WERI-Rb-1 (cell line): ENCODE measurements at places on chromosomes 1 and 21.

DNA sequence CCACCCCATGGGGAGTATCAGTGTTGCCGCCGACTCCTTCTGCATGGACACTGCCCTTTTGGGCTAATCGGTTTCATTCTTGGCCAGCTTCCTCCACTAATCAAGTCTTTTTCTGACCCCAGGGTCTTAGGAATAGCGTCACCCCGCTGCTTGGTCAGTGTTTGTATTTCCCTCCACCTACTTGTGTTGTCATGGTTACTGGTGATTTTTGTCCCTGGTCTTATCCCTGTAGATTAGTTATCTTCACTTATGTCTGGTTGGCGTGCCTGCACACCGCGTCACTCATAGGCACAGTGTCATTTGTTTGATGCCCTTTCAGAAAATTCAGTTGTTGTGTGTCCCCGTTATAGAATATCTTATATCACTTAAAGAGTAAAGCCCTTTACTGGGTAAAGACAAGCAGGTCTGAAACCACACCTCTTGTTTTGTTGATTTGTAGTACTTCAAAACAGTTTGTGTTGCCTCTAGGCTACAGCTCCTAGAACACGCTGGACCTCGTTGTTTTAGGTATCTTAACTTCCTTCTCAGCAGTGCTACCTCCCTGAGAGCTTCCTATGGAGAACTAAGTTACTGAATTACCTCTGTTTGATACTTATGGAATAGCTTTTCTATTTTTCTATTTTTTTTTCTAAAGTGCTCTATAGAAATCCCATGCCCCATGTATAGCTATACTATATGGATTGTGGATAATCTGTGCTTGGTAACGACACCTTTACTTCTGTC, 868 bp downstream of the PPP1R12B start:
- DNase-seq, result no peak

DNA sequence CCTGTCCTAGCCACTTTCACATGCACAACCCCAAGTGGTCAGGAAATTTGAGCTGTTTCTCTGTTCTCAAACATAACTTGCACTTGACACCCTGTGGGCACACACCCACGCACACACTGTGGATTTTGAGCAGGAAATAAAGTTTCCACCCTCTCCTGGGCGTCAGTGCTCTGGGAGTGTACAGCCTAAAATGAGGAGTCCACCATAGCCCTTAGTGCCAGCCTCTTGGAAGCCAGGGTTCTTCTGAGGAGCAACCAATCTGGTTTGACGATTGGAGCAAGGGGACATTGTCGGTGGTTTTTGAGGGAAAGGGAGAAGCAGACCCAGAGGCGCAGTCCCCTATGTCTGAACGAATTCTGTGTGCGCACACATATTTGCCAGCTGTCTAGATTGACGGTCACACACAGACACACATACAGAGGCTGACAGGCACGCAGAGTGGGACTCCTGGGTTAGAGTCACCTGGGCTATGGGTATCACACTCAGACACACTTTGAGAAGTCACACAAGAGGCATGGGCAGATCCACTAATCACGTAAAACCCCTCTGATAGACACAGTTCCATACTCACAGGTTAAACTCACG, 2.7 kb downstream of the DMBX1 start:
- DNase-seq, result no peak

- no peak for DNase-seq
Measured at GRCh38 chr1:211153932-211154331, 20.0 kb upstream of the KCNH1 start.

GRCh38 chr1:153353226-153353947, 4.3 kb upstream of the S100A9 start:
- peak; percentile 87 for DNase-seq

- no peak for DNase-seq
Measured at GRCh38 chr1:4380564-4381168, 273.7 kb upstream of the AJAP1 start.

GRCh38 chr1:224381880-224382548, 25.3 kb downstream of the CNIH4 start:
- no peak for DNase-seq

GRCh38 chr1:167555971-167556714, 2.6 kb upstream of the CREG1 start:
- peak; percentile 54 for DNase-seq

GRCh38 chr1:226695335-226695900, 43.7 kb downstream of the ITPKB start:
- no peak for DNase-seq

GRCh38 chr1:101002551-101002950, 23.0 kb downstream of the DPH5 start:
- DNase-seq, result no peak

- no peak for DNase-seq
Measured at GRCh38 chr1:212712451-212713303, 13.0 kb upstream of the BATF3 start.

DNA sequence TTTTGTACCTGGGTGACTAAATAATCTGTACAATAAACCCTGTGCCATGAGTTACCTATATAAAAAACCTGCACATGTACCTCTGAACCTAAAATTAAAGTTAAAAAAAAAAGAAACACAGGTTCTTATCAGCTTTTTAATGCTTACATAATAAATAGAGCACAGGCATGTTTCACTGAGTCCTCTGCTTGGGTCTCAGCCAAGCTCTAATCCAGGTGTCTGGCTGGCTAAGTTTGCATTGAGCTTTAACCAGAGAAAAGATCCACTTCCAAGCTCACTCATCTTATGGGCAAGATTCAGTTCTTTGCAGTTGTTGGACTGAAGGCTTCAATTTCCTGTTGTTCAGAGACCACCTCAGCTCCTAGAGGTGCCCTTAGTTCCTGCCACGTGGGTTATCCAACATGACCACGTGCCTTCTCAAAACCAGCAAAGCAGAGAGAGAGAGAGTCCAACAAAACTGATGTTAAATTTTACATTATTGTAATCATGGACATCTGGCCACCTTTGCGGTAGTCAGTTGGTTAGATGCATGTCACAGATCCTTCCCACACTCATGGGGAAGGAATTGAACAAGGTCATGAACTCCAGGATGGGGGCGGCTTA, 68.2 kb upstream of the TMPRSS2 start:
- DNase-seq, result no peak

- no peak for DNase-seq
Measured at GRCh38 chr1:164755690-164756089, 196.7 kb downstream of the PBX1 start.

GRCh38 chr1:198880397-198880796, 241.6 kb downstream of the PTPRC start:
- no peak for DNase-seq

- no peak for DNase-seq
Measured at GRCh38 chr1:25185409-25186160, 46.7 kb downstream of the SYF2 start.

DNA sequence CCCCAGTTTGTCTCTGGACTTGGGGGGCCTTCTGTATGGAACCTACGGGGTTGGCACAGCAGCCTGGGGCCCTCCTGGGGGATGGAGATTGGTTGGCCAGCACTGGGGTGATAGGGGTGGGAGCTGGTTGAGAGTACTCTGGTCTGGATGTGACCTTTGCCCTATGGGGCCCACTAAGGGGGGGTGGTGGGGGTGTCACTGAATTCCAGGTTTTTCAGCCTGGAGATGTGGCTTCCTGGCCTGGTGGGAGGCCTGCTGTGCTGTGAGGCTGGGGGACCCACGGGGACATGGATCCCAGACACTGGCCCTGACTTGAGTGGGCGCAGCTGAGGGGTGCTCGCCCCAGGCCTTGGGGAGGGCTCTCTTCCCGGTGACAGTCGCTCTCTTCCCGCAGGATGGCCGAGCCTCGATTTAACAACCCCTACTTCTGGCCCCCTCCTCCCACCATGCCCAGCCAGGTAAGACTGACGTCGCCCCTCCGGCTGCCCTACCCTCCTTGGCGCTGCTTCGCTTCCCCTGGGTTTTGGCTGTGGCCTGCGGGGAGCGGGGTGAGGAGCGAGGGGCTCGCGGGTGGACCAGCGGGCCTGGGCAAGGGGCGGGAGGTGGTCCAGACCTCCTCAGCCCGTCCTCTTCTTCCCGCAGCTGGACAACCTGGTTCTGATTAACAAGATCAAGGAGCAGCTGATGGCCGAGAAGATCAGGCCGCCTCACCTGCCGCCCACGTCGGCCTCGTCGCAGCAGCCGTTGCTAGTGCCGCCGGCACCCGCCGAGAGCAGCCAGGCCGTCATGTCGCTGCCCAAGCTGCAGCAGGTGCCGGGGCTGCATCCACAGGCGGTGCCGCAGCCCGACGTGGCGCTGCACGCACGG, 19.6 kb downstream of the ZNF362 start:
- DNase-seq, result no peak

GRCh38 chr21:43195121-43196021, 26.6 kb downstream of the CRYAA start:
- DNase-seq, result peak; percentile 29

DNA sequence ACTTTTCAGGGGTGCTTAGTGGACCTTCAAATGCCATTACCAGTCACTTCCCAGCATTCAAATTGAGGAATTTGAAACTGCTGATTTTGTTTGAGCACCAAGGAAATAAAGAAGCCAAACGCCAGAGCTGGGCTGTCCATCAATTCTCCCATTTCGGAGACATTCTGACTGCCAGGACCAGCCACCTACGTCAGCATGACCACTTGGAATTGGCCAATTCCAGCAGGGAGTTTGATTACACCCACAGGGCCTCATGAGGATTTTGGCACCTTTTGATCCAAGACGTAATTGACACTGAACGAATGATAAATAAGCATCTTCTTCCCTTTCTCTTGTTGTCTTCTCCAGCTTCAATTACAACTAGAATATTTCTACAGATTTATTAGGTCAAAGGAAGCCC, 40.2 kb downstream of the GREM2 start:
- DNase-seq, result no peak

DNA sequence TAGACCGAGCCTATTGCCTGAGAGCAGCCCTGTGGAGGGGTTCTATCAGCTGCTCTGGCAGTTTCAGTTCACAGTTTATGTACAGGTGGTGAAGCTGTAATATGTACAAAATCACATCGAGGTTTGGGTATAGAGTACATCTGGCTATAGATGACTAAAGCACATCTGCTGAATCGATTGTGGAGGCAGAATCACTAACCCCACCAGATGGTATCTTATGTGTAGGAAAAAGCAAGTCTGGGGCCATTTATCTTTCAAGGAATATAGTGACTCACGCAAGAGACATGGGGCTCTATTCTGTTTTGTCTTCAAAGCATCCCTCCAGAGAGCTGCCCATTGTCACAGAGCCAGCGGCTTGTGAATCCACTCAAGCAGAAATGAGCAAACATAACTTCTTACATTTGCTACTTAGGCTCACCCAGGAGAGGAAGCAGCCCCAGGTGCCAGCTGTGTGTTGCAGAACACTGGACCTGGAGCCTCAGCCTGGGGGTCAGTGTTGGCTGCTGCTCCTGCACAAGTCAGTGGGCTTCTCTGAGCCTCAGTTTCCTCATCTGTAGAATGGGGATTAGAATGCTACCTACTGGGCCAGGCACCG, 21.3 kb downstream of the MIIP start:
- no peak for DNase-seq

DNA sequence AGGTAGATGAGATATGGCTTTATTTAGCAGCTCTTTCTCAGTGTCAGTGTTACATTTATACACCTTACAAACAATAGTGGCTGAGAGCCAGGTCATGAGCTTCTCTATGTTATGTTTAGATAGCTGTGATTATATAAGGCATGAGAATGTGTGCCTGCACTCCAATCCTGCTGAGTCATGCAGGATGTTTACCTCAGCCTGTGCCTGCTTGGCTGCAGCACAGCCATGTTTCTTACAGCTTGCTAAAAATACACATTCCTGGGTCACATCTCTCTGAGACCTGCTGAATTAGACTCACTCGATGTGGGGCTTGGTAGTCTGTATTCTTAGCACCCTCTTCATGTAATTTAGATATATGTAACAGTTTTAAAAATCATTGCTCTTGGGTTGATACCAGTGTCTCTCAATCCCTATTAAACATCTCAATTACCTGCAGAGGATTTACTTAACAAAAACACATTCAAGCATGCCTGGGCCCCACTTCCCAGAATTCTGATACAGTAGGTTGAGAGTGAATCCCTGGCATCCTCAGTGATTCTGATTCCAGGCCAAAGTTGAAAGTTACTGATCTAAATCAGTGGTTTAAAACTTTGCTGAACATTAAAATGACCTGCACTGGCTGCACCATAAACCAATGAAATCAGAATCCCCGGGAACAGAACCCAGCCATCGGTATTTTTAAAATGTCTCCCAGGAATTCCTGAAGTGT, 107.5 kb downstream of the GDAP2 start:
- DNase-seq, result no peak

DNA sequence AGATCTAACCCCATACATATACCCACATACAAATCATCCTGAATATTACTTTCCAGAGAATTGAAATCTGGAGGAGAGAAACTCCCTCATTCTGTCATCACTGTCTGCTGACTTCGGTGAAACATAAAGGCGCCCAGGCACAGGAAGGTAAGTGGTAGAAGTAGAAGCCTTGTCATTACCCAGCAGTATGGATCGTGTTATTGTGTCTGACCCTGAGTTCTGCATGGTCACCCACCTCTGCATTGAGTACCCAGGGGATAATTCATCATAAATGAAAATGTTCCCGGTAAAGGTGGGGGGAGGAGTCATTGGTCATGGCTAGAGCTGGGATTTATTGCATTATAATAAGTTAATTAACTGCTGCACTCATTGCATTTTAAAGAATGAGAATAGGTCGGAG, 342.6 kb upstream of the PKN2 start:
- no peak for DNase-seq

DNA sequence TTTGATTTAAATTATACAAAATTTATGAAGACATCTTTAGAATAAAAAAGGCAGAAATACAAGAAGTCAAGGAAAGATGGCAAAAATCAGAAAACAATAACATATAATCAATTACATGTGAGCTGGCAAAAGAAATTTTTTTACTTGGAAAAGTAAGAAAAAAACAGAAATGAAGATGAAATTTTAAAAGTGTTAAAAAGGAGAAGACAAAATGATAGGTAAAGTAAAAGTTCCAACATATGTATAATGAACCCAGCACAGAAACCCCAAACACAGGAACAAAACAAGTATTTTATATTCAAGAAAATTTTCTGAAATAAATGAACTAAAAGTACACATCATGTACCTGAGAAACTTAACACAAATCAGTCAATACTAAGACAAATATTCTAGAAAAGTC, 63.4 kb downstream of the USP1 start:
- DNase-seq, result no peak

DNA sequence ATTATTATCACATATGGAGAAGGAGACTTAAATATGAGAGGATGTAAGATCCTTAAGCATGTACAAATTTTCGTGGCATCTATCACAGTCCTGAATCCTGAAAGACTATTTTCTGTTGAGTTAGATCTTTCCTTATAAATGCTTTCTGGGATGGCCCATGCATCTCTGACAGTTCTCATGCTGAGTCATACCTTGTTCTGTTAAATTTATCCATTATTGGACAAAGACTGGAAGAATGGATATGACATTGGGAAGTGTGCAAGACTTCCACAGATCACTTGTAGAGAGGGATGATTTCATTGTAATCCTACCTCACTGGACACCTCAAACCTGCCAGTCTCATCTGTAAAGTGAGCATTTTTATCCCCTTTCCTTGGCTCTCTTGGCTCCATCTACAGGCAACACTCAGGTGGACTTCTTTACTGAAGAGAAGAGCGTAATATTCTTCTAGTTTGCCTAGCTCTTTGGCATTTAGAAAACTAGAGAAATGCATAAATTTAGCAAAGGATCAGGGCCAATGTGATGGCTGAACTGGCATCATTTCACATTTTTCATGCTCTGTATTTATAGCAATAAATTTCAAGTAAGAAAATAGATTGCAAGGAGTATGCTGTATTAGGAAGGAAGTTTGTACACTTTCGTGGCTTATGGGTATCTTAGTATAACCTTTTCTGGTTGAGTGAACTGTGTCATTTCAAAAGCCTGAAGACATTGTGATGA, 128.2 kb downstream of the NFIA start:
- DNase-seq, result peak; percentile 13

GRCh38 chr1:203346060-203346768, 4.7 kb downstream of the FMOD start:
- no peak for DNase-seq
